NCI-H187 treated with DMSO at 0.1 percent for 48 hours (cell line): ENCODE measurements at places on chromosomes 3 and 15.

DNA sequence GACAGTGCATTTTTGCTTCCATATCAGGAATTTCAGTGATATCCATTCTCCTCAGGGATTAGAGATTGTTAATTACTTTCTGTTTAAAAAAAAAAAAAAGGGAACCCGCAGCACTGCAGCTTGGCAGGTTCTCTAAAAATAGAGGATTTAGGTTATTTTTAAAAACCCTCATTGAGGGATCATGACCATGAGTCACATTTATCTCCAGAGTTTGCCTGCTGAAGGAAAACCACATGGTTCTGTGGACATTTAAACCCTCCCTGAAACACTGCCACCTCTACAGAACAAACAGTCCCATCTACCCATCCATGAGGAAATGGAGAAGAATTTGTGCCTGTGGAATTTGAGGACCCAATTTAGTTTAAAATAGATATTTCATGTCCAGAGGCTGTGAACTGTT lies 66.2 kb upstream of the UBE2E1 start:
- DNase-seq = no peak

DNA sequence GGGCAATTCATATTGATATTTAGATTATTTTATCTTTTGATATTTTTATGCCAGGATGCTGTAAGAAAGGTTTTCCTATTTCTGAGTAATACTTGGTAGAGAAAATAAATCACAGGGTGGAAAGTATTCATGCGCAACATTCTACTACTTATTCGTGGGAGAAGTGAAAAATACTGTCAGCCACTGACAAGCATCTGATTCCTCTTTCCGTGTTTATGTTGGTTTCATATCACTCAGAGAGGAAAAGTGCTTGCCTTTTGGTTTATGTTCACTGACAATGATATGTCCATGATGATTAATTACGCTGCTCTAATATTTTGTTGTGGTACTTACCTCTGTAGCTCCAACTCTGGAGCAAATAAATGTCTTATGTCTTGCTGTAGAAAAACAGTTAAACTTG lies 429.4 kb downstream of the EDEM1 start:
- no peak for DNase-seq

DNA sequence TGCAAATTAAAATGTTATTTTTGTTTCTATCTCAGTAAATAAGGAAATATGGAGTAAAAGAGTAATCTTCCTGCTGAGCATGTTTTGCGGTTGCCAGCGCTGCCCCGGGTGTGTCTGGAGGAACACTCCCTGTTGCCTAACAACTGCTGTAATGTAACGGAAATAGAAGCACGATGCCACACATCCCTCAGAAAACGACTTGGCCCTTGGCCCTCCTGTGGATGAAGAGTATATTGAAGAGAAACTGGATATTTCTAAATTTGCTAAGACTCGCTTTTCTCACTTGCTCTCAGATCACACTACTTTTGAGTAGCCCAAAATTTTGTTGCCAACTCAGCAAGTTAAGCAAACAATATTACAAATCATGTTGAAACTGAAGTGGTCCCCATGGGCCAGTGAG lies 18.9 kb downstream of the CX3CR1 start:
- DNase-seq = no peak

DNA sequence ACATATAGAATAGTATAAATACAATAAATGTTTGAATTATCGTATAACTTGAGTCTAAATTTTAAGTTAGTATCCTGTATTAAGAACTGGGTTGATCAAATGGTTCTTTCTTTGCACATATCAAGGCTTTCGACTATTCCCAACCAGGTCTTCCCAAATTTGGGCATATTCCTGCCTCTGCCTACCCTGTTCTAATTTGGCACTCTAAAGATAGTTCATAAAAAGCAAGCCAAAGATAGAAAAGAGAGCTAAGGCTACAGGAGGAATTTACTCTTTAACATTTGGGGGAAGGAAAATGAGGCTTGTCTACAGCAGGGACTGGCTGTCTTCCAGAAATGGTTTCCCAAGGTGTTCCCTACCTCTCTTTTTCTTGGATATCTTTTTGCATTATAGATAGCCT lies 36.1 kb downstream of the SLC35A5 start:
- no peak for DNase-seq

DNA sequence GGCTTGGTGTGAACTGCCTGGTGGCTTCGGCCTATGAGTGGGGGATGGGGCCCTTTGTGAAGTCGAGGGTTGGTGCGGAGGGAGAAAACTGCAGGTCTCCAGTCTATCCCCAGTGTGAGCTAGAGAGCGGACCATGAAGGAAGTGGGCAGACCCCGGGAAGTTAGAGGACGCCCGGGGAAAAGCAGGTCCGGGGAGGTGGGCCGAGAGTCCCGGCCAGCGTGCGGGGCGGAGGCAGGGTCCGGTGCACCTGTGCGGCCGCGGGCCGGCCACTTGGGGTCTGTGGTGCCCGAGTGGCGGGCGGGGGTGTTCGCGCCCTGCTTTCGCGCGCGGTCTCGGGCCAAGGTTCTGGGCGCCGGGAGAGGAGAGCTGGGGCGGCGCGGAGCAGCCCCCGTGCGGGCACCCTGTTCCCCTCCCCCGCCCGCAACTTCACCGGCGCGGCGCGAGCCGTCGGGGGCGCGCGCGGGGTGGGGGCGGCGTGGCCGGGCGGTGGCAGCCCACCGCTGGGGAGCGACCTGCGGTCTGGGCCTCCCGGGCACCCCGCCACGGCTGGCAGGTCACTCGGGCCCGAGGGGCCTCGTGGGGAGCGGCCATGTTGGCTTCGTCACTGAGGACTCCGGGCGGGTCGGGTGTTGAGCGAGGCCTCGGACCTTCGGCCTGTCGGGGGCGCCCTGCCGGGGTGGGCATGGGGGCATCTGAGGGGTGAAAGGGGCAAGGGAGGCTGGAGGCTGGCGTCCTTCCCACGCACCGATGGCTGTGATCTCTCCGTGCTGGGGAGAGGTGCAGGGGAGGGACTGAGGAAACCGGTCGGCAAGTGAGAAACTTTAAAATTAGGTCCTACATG lies 4.8 kb downstream of the UBE2E1 start:
- DNase-seq = no peak

DNA sequence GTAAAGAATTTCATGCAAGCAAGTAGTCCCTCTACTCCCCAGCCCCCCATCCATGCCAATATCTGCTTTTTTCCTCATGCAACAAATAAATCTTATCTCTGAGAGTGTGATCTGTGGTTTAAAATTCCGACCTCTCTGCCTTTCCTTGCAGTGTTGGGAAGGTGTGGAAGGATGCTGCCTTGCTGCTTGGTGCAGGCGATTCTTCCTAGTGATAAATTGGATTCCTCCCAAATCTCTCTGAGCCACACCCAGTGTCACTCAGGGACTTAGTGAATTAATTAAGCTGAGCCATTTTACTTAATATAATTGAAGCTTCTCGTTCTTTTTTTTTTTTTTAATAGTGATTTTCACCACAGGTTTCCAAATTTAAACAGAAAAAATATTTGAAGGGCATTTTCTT lies 3.4 kb downstream of the GAP43 start:
- DNase-seq = no peak

- no peak for DNase-seq
Observed at GRCh38 chr15:31405200-31405920, 78.7 kb downstream of the KLF13 start.

- no peak for DNase-seq
Observed at GRCh38 chr15:82846621-82847020, 37.2 kb downstream of the WHAMM start.

- no peak for DNase-seq
Observed at GRCh38 chr3:14265246-14265962, 86.8 kb downstream of the LSM3 start.

DNA sequence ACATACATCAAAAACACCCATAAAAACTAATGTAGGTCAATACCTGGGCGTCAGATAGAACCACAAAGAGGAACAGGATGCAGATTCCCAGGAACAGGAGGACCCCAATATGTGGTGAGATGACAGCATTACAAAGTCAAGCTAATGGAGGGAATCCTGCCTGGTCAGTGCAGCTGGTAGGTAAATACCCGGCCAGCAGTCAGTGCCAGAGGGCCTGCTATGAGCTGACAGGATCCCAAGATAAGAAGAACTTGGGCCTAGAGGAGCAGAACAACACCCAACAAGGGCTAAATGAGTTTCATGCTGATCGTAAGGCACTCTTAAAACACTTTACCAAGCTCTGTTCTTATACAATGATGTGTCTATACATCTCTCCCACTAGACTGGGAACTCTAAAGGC lies 61.2 kb upstream of the KCNMB2 start:
- DNase-seq = no peak

GRCh38 chr3:39420543-39420942 lies 14.0 kb downstream of the RPSA start:
- no peak for DNase-seq

DNA sequence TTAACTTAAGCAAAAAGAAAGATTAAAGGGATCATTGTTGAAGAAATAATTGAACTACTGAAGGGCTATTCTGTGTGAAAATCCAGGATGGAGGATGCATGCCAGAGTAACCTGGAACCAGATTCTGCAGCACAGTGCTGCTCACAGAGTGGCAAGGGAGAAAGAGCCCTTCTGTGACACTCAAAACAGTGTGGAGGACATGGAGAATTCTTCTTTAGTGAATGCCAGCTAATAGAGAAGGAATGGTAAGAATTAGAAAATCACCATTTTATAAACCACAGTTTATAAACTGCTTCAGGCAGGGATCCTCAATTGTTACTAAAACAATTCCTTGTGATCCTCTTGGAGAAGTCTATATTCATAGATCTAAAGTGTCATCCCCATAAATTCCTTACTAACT lies 70.4 kb upstream of the ARHGEF26 start:
- no peak for DNase-seq

- no peak for DNase-seq
Observed at GRCh38 chr3:120306519-120307455, 21.8 kb upstream of the GPR156 start.

- DNase-seq = no peak
Observed at GRCh38 chr3:15679306-15679705, 77.8 kb downstream of the BTD start.

GRCh38 chr3:150081084-150081483 lies 110.4 kb upstream of the PFN2 start:
- DNase-seq = no peak

- DNase-seq = no peak
Observed at GRCh38 chr15:78405336-78405924, 32.6 kb upstream of the IREB2 start.

- no peak for DNase-seq
Observed at GRCh38 chr3:43522727-43523362, 99.0 kb downstream of the ANO10 start.

- DNase-seq = no peak
Observed at GRCh38 chr3:186093271-186093900, 15.5 kb downstream of the ETV5 start.
